ENCODE measurements at places on chromosomes 4 and X.

DNA sequence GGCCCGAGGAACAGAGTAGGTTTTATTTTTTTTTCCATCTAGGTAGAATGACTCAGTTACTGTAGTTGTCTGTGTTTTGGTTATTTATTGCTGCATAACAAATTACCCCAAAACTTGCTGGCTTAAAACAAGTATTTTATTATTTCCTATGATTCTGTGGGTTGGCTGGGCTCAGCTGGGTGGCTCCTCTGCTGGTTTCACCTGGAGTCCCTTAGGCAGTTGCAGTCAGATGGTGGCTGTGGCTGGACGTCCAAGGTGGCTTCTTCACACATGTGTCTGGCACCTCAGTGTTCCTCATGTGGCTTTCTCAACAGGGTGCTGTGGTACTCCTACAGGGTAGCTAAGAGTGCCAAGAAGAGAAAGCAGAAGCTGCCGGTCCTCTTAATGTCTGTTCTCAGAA, 115.8 kb downstream of the PHEX start:
- DNase-seq, result no peak

DNA sequence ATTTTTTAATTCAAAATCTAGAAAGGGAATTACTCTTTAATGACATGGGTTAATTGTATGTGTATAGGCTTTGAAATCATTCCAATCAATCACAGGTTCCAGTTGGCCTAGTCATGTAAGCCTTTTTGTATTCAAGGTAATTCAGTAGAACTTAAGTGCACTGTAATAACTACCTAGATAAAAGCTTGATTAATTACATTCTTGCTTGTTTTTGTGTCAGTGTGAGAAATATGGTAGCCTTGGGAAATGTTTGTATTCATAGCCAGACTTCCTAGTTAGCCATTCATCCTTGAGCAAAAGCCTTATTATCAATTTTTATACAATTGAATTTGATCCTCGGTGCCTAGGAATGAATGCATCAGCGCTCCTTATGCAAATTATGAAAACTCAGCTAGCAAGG, 33.5 kb downstream of the TKTL2 start:
- no peak for DNase-seq

DNA sequence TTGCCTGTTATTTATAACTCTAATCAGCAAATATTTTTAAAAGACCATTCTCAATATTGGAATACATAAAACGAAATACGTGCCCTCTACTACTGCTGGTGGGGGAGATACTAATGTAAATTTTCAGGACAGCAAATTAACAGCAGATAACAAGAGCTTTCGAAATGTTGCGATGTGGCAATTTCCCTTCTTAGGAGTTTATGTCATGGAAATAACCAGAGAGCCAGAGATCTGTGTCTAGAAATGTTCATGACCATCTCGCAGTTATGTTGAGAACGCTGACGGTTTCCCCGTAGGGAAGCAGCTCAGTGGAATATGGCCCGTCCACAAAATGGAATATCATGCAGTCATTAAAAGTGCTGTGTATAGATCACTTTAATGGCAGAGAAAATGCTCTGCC, 238.4 kb upstream of the PSAPL1 start:
- DNase-seq, result no peak

DNA sequence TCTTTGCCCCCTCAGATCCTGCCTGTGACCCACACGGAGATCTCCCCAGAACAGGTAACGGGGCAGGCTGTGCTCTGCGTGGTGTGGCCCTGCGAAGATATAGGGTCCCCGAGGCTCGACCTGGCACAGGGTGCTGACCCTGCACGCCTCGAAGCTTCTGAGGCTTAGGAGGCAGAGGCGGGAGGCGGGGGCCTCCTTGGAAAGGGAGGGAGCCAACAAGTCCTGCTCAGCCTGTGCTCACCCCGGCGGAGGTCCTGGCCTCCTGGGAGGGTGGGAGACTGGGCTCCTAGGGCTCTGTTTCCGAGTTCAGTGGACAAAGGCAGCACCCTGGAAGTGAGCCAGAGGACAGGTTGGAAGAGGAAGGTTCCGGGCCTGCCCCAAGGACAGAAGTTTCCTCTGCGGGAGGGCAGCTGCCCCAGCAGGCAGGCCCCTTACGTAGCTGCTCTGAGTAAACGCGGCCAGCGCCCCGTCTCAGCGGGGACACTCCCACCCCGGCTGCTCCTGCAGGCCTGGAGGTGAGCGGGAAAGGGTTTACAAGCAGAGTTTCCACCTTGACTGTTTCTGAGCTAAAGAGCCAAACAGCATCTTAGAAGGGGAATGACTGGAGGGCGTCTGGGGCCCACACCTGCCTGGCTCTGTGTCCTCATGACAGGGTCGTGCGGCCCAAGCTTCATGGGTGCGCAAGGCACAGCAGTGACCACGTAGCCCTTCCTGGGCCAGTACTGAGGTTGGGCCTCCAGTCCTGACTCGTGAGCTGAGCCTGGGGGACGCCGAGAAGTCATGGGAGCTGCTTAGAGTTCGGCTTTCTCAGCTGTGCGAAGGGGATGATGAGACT, 16.1 kb downstream of the TMEM175 start:
- DNase-seq, result no peak

DNA sequence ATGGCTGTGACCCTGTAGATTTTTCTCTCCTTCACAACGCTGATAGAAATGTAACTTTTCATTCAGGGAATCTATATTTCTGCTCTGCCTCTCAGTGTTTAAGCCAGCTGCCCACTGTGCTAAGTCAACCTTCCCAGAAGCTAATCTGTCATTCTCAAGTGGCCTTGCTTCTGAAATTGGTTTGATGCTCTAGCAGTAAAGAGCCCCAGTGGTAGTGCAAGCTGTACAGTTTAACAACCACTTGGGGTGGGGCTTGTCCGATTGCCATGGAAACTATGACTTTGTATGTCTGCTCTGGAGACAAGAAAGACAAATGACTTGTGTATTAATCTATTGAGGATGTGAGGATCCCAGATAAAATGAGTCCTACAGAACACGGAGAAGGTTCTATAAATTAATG, 620.9 kb upstream of the GALNT7 start:
- no peak for DNase-seq

DNA sequence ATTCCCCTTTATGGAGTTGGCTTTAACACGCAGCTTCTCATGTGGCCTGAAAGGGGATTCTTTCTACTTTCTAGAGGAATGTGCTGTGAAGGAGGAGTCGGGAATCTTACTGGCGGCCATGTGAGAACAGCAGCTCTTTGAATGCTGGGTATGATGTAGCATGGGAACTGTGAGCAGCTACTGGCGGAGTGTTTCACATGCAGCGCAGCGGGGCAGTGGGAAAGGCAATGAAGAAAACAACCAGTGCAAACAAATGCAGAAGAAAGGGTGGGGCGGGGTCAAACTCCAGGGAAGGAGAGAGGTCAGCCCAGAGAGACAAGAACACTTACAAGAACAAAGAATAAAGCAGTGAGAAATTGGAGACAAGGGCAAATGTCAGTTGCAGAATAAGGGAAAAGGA, 363.8 kb upstream of the FTHL17 start:
- DNase-seq, result no peak

DNA sequence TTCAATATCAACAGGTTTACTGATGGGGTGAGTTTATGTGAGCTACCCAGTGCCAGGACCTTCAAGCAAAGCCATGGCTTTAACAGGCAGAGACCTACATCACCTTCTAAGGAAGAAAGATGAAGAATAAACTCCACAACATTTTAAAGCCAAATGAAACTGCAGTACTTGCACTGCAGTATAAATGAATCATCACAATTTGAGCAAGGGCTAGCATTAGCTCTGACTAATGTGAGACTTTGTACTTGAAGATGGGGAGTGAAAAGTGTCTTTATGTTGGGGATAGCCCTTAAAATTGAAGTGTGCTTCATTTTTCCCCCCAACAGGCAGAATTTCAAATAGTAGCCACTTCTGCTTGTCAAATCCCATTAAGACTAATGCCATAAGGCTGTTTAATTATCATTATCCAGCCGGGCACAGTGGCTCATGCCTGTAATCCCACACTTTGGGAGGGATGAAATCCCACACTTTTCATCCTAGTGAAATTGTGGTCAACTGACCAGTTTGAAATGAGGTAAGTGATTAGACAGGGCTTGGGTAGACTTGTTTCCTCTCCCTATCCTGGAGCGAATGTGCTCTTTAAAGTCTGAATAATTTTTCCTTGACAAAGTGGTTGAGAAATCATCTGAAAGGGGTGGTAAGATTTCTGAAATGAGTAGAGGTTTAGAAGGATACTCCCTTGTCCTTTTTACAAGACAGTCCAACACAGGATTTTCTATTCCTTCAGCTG, 27.2 kb upstream of the GPR34 start:
- DNase-seq, result no peak

GRCh38 chr4:138182838-138183426, 59.2 kb downstream of the SLC7A11 start:
- DNase-seq, result peak; percentile 21

GRCh38 chrX:73930300-73930699, 367.3 kb downstream of the CHIC1 start:
- no peak for DNase-seq

GRCh38 chr4:7295197-7295910, 103.0 kb downstream of the SORCS2 start:
- DNase-seq, result no peak

DNA sequence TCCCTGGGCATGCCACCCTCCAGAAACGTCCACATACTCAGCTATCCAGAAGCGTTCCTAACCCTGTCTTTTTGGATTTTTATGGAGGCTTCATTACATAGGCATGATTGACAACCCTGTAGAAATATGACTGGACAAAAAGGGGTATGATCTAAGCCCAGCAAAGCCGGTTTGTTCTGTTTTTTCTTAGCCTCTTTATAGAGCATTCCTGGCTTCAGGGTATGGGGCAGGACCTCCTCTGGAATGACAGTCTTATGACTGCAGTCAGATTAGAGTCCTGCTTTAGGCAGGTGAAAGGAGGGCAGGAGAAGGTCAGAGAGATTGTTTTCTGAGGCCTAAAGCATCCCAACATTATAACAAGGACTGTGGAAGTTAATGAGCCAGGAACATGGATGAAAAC, 137.4 kb downstream of the DCLK2 start:
- DNase-seq, result no peak

GRCh38 chr4:130559268-130559667, 1463.3 kb downstream of the C4orf33 start:
- no peak for DNase-seq

DNA sequence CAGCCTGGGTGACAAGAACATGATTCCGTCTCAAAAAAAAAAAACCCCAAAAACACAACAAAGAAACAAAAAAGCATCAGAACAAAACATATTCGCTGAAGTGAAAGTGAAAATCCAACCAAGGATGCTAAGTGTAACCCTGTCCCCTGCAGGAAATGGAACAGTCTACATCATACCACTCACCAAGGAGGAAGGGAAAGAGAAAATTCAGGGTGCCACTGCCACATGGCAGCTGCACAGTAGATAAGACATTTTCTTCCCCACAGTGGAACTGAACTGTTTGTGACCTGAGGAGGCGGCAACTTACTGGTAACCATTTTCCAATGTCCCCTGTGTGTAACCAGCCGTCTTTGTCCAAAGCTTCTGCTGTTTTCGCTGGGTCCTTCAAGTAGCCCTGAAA, 28.2 kb upstream of the CENPU start:
- no peak for DNase-seq

DNA sequence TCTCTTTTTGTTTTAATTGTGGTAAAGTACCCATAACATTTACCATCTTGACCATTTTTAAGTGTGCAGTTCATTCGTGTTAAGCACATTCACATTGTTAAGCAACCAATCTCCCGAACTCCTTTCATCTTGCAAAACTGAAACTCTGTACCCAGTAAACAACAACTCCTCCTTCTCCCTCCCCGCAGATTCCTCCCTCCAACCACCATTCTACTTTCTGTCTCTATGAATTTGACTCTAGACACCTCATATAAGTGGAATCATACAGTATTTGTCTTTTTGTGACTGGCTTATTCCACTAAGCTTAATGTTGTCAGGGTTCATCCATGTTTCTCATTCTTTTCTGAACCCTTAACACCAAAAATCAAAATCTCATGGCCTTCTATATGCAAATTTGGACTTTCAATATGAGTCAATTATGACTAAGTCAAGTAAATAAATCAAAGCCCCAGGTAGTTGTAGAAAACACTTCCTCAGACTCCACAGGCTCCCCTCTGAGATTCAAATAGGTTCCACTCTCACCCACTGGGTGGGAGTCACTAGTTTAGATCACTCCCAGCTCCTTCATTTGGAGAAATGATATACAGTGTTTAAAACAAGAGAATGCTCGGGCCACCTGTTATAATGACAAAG, 9.8 kb upstream of the RTL5 start:
- DNase-seq, result no peak

DNA sequence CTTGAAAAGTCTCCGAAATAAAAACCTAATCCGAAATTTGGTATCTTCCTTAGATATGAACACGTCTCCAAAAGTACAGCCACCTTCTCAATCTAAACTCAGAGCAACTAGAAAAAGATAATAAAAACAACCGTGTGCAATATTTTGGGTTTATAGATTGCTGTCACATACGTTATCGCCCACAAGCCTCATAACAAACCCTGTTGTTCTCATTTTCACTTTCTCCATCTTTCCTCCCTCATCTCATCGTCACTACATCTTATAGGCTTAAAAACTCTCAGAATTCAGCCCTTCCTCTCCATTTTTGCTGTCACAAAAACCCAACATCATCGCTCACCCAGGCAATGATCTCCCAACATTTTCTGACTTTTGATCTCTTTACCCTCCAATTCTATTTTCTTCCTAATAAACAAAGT, 448 bp upstream of the SCFD2 start:
- no peak for DNase-seq

DNA sequence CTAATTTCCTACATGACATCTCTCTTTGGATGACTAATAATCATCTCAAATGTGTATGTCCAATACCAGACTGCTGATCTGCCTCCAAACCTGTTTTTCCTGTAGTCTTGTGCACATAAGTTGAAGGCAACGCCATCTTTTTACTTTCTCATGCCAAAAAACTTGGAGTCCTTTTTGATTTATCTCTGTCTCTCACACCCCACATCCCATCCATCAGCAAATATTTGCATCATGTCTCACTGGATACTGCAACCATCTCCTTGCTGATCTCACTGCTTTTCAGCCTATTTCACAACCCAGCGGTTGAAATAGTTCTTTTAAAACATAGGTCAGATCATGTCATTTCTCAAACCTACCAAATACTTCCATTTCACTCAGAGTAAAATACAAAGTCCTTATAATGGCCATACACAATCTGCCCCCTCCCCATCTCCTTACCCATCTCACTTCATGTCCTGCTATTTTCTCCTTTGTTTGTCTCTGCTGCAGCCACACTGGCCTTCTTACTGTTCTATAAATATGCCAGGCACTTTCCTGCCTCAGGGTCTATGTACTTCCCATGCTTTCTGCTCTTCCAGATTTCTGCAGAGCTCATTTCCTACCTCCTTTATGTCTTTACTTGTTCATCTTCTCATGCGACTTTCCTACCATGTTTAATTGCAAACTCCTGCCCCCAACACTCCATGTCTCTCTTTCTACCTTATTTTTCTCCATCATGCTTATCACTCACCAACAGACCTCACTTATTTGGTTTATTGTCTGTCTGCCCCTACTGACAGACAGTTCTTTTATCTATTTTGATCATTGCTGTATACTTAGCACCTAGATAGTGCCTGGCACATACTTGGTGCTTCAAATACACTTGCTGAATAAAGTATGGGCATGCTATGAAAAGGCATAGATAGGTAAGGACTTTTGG, 98.8 kb downstream of the ANXA3 start:
- peak; percentile 65 for DNase-seq
